HL-60 (cell line): ENCODE measurements at places on chromosomes 5 and 9.

DNA sequence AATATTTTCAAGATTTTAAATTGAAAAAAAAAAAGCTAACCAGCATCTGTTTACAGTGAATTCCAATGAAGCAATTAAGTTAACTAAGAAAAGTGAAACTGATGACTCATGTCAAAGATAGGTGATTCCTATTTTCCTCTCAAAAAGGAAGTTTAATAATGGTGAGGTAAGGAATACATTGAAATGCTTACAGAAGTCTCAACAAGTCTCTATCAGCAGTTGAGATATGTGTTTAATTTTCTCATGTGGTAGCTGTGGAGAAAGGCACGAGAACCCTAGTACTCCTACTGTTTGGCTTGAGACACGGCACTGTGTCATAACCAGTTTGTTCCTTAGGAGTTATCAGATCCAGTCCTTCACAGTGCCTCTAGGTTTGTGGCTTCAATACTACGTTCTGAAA, 114.5 kb downstream of the SLC25A46 start:
- DNase-seq = no peak

GRCh38 chr9:113247640-113248039, 26.3 kb downstream of the SLC31A1 start:
- no peak for DNase-seq

- DNase-seq = no peak
These were observed 657 bp downstream of the MTRR start for GRCh38 chr5:7869474-7870136.

- no peak for DNase-seq
These were observed 233.3 kb downstream of the FAM170A start for GRCh38 chr5:119862619-119863018.

GRCh38 chr5:127785098-127785927, 82.1 kb downstream of the CCDC192 start:
- DNase-seq = no peak

DNA sequence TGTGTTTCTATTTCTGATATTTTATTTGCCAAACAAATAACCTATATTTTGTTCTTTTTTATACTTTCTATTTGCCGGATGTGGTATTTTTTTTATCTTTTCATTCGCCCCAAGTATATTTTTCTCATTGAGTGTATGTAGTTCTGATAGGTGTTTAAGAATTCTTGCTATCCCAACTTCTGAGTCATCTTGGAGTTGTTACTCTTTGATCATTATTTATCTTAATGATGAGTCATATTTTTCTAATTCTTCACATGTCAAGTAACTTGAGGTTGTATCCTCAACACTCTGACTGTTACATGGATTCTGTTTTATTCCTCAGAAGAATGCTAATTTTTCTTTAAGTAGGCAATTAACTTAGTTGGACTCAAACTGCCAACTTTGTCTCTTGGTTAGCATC, 498.1 kb downstream of the TLE1 start:
- no peak for DNase-seq

GRCh38 chr5:150350524-150351344, 6.8 kb upstream of the TCOF1 start:
- DNase-seq = peak; percentile 70

DNA sequence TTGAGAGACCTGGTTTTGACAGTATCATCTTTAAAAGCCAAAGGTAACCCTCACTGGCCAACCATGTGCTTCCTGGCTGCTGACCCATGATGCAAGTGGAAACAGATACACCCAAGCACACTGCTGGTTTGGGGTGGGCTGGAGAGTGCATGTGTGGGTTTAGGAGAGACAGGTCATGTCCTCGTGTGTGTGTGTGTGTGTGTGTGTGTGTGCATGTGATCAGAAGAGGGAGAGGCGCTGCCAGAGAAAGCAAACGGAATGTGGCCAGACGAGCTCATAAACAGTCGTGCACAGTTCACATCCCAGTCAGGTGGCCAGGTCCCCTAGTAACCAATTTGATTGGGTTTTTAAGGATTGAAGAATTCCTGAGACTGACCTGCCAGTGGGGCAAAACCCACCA, 112.8 kb upstream of the ICE1 start:
- no peak for DNase-seq

GRCh38 chr5:42005561-42006153, 80.6 kb downstream of the FBXO4 start:
- DNase-seq = peak; percentile 1

- no peak for DNase-seq
These were observed 199.3 kb upstream of the PDE4D start for GRCh38 chr5:60092671-60093422.

DNA sequence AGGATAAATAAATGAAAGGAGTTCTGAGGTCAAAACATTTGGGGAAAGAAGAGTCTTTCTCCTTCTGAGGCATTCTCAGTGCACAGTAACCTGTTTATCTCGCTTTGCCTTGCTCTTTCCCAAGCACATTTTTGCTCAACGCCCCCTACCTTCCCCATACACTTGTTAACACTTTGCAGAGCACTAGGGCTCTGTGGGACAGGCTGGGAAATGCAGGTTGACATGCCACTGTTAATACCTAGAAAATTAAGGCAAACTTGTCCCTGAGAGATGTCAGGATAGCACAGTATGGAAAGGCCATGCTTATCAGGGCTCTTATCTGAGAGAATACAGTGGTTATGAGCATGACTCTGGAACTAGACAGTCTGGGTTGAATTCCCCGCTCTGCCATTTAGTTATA, 152.0 kb downstream of the DOCK8 start:
- DNase-seq = no peak
